COR-L47 (cell line): ENCODE measurements at places on chromosomes 3 and 15.

- DNase-seq: no peak
Measured at GRCh38 chr3:10382892-10383849, 62.3 kb upstream of the SEC13 start.

DNA sequence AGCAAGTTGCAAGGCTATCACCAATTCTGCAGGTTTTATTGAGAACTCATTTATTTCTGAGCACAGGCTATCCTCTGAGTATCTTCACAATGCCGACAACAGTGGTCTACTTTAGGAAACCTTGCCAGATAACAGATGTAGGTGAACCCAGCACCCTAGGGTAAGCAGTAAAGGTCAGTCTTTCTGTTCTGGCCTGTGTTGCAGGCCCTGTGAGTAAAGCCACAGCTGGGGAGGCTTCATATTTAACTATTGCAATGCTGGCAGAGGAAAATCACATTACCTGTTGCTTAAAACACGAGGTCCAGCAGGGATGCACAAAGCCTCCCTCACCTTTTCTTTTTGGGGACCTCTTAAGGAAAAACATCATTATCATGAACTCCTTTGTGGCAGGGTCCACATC is 55.5 kb downstream of the WHAMM start:
- DNase-seq: no peak

GRCh38 chr3:6567241-6567640 is 293.7 kb upstream of the GRM7 start:
- peak; percentile 3 for DNase-seq

DNA sequence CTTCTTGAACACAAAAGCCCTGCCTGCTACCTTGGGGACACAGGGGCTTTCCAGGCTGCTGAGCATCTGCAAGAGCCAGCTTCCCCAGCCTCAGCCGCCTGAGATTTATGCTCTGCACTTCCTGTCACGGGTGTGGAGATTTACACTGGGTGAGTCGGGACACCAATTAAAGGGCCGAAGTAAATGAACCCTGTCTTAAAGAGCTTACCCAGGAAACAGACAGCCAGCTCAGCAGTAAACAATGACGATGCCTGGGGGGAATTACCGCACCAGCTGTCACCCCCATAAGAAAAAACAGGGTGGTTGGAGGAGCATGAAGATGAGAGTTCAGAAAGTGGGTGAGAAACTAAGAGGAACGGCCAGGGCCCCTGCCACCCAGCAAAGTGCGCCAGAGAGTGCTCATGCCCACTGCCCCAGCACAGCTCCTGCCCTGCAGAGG is 37.5 kb upstream of the IQSEC1 start:
- DNase-seq: no peak

DNA sequence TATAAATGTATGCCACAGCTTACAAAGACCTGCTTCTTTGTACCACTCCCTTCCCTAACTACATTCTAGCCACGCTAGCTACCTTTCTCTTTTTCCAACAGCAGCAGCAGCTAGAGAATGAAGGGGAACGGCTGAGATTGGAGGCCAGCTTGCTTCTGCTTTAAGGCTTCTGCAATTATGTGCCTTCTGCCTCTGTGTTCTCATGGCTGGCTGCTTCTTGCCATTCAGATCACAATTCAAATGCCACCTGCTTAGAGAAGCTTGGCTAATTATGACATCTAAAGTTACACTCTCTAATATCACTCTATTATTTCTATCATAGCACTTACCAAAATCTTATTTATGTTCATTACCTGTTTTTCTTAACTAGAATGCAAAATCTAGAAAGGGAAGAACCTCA is 95.2 kb downstream of the RYK start:
- no peak for DNase-seq

- no peak for DNase-seq
Measured at GRCh38 chr3:36494461-36495109, 114.3 kb downstream of the STAC start.

DNA sequence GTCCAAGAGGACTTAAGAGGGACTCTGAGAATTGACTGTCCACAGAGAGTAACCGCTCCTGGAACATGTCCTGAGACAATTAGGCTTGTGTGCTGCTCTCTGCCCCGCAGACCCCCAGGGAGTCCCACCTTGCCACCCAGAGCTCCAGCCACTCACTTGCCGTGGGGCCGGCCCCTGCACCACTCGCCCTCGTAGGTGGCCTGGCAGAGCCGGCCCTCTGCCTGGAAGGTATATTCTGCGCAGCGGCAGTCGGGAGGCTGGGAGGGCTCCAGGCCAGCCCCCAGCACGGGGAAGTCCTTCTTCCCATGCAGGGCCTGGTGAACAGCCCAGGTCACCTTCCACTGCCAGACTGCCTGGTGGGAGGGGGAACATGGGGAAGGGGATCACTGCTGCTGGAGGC is 10.5 kb downstream of the ALS2CL start:
- DNase-seq: no peak

GRCh38 chr15:83380682-83381081 is 66.5 kb upstream of the SH3GL3 start:
- DNase-seq: no peak

DNA sequence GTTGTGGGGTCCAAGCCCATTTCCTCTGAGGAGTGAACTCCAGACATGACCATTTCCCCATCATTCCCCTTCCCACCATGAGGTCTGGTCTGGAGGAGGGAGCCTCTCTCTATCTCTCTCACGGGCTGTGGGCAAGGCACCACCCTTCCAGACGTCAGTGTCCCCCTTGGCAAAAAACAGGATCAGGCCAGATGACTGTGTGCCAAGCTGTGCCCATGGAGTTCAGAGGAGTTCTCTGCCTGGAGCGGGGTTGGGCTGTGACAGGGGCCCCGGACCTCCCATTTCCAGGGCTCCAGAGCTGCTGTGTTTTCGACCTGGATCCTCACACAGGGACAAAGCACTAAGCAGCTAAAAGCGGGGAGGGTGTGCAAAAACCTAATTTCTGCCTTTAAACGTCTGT is 124.5 kb downstream of the RAB11A start:
- DNase-seq: no peak

DNA sequence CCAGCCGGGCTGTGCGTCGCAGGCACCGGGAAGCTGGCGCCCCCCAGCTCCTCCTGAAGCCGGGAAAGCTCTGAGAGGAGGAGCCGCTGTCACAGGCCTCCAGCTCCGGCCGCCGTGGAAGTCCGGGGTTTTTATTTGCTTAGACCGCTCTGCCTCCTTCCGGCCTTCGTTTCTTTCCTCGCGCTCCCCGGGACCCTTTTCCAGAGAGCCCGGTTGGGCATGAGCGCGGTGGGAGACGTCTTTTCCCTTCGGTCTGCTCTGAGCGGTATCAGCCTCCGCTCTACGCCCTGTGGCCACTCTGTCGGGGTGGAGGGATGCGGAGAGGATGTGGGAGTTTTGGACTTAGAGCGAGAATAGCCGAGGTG is 559 bp downstream of the SENP5 start:
- peak; percentile 13 for DNase-seq

GRCh38 chr15:58684751-58685150 is 64.8 kb downstream of the ADAM10 start:
- DNase-seq: no peak

DNA sequence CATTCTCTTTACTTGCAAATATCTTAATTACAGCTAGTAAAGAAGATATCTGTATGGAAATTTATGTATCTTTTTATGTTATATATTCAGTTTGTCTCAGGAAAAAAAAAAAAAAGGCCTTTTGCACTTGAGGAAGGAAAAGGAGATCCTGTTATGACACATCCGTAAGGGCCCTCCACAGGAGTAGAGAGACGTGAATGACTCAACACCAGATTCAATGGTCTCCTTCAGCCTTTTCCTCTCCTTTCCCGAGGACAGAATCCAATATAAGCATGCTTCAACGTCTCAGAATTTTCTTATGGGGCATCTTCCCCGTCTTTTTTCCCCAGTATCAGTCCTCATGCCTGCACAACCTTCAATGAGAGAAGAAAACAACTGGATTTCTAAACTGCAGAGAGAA is 340.3 kb downstream of the NTRK3 start:
- no peak for DNase-seq

GRCh38 chr3:126968391-126969390 is 14.2 kb upstream of the PLXNA1 start:
- DNase-seq: no peak

- DNase-seq: no peak
Measured at GRCh38 chr3:187999821-188000220, 154.1 kb upstream of the LPP start.

DNA sequence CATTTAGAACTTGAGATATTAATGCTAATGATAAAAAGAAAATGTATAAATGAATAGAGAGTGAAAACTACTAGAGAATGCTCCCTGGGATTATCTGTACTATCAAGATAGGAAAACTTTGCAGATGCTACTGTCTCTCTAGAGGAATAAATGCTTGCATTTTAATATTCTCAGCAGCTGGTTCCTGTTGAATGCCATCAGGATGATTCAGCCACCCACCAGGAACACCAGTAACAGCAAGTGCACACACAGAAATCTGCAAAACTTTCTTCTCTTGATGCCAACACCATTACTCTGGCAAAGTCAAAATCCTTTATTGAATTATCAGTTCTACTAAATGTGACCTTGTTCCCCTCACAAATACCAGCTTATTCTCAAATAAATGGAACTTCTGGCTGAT is 148.4 kb downstream of the TIGIT start:
- no peak for DNase-seq

DNA sequence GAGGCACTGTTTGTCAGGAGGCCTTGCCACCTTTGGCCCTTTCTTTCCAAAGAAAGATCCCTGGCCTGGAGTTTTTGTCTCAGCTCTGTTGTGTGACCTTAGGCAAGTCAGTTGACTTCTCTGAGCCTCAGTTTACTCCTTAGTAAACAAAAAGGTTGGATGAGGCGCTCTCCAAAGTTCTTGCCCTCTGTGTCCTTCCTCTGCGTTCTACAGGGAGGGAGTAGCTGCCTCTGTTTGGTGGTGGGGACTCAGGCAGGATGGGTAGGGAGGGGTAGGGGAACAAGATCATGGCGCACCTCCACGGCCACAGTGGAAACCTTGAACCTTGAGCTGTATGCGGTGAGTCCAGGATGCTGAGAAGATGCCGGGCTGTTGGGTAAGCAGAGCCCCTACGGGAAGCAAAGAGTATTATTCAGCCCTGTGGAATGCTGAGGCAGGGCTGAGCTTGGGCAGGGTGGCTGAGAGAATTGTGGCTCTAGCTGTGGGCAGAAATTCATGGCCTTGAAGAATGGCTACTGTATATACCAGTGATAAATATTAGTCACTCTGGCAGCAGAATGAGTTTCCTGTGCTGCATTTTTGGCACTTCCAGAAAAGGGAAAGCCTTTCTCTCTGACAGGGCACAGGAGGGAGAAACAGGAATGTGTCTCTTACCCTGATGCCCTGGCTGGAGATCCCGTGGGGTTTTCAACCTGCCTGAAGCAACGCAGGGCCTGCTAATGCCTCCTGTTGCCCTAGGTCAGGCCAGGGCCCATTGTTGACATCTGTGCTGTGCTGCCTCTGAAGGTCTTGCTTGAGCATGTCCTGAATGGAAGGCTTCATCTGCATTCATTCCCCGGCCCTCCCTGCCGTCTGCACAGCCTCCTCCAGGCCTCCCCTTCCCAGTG is 39.9 kb downstream of the SMAD3 start:
- DNase-seq: no peak

DNA sequence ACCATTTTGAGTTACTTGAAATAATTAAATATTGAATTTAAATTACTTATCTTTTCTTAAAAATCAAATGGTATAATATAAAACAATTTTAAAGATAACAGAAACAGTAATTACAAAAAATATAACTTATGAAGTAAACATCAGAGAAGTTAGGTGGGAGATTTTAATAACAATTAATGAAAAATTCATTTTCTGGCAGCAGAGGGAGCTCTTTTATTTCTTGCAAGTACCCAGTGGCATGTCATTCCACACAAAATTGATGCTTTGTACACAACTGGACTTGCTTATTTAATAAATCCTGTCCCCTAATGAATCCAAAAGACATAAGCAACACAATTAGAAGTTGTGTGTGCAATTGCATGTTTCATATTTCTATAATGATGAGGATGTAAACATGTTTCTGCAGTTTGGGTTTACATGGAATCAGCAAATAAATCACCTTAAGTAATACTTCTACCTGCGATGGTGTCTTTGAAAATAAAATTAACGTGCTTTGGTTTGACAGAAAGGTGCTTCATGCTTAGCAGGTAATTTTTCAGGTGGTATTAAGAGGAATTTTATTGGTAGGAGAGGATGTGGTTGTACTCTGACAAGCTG is 861.3 kb downstream of the ZPLD1 start:
- DNase-seq: peak; percentile 38

GRCh38 chr3:19798324-19798723 is 135.7 kb downstream of the EFHB start:
- DNase-seq: no peak

GRCh38 chr3:72907731-72908620 is 20.1 kb downstream of the GXYLT2 start:
- no peak for DNase-seq

GRCh38 chr3:187871204-187871591 is 125.9 kb upstream of the BCL6 start:
- DNase-seq: no peak

DNA sequence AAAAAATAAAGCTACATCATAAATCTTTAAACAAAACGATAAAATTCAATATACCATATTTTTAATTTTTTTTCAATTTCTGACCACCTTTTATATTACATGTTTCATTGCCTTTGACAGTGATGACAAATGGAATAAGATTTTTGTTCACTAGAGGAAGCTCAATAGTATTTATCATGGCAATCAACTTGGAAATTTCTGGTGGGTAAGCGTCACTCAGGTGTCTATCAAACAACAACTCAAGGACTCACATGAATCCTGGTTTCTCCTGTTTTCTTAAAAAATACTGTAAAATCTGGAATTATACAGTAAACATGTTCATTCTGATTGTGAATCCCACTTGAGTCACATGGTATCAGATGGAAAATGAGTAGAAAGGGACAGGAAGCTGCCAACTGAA is 782.2 kb downstream of the OTOL1 start:
- no peak for DNase-seq

- DNase-seq: no peak
Measured at GRCh38 chr3:139289860-139290524, 53.8 kb upstream of the MRPS22 start.

- DNase-seq: no peak
Measured at GRCh38 chr3:147987549-147987948, 578.4 kb downstream of the ZIC1 start.

DNA sequence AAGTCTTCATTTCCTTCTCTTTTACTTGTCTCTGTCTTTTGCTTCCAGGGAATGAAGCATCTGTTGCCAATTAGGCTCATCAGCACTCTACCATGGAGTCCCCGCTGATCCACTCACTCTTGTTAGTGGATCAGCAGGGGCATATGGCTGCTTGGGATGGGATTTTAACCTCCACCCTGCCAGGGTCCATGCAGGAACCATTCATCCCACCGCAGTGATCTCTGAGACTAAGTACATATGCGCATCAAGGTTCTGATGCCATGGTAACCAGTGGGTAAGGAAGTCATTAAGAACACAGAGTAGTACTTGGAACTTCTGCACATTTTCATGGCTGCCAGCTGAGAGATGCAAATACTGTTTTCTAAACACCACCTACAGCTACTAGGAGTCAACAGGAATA is 374.0 kb upstream of the ALCAM start:
- no peak for DNase-seq
